ENCODE measurements at places on chromosomes 7 and 10. TPM values are rescaled to one million over a fixed set of nuclear protein-coding genes. Genes with fewer than 3 reads are reported as not detected.

Gene KIN
- 28.2 TPM for total RNA-seq

Gene PLXDC2
- total RNA-seq: 4.7 TPM

- no peak for DNase-seq
Measured at GRCh38 chr7:56007891-56008290, 43.4 kb downstream of the PSPH start.

GRCh38 chr7:80596933-80597517 lies 41.4 kb upstream of the CD36 start:
- DNase-seq: no peak

DNA sequence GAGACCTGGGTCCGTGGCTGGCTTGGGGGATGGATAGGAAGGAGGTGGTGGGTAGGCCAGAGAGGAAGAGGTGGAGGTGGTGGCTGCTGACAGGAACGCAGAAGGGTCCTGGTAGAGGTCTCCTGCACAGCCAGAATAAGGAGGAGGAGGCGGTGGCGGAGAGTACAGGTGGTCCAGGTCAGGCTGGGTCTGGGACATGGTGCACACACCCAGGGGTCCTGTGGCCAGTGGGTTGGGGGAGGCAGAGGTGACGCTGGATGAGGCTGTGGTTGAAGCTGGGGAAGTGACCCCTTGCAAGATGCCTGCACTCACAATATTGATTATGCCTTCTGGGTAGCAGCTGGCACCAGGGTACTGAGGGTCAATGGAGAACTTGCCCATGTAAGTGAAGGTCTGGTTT lies 2.2 kb downstream of the EGR2 start:
- DNase-seq: no peak

DNA sequence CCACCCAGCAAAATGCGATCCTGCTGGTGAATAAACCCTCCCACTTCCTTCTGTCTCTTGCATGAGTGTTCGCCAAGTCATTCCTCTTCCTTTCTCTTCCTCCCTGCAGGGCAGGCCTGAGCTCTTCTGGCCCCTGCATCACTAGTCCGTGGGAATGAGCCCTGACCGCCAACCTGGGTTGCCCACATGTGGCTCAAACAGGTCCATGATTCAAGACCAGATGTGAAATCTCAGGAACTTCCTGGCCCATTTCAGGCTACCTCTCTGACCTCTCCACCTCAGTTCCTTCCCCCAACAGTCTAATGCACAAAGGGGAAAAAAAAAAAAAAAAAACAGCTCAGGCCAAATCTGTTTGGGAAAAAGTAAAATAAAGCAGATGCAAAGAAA lies 5.4 kb upstream of the YWHAG start:
- DNase-seq: peak; percentile 66

- DNase-seq: no peak
Measured at GRCh38 chr7:7054252-7054830, 128.0 kb upstream of the C1GALT1 start.

GRCh38 chr7:154750353-154750801 lies 252.5 kb downstream of the PAXIP1 start:
- DNase-seq: no peak

GRCh38 chr10:72162978-72163377 lies 52.8 kb upstream of the ANAPC16 start:
- peak; percentile 66 for DNase-seq
